ENCODE measurements at places on chromosomes 3 and 15.

DNA sequence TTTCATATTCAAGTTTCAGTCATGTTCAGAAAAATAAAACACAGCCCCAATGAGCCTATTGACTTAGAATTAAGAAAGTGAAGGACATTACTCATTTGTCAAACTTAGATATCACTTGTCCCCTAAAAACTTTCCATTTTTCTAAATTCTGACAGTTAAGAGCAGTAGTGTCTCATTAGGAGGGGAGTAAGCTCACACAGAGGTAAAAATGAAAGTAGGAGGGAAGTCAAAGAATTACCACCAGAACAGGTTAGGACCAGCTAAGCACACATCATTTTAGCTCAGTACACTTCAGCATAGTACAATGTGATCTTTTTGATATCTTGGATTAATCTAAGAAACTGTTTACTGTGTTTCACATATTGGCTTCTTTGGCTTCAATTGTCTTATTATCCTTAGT, 64.3 kb downstream of the OSTN start:
- no peak for DNase-seq

DNA sequence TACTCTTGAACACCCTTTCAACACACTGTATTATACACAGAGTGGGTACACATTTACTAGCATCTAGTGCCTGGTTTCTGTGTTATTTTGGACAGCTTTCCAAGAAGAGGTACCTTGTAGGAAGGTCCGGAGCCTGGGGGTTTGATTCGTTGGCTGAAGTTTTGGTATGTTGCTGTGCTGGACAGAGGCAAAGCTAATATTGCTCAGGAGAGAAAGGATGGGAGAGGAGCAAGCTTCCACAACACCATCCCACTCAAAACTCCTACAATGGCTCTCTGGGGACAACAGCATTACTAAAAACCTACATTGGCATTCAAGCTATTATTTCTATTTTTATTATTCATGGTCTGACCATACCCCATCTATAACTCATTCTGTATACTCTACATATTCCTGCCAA, 1.1 kb upstream of the LYSMD2 start:
- no peak for DNase-seq

DNA sequence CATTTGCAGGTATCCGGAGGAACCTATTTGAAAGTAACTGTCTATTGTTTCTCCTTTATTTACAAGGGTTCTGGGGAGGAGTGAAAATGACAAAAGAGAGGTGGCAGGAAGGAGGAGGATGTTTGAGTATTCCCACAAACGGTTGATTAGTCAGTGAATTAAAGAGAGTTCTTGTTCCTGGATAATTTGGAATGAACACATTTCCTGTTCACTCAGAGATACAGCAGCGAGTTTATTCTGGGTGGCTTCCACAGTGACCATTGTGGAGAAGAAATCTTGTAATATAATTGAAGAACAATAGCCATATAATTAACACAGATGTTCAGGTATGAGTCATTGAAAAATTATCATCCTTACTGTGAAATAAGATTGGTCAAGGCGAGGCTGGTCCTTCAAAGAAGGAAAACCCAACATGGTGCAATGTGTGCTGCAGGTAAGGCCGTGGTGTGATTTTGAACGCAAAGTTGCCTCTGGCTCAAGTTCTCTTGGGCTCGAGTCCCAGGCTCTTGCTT, 77.3 kb downstream of the NFKBIZ start:
- DNase-seq, result no peak

GRCh38 chr3:125410922-125411321, 35.8 kb upstream of the ZNF148 start:
- no peak for DNase-seq

GRCh38 chr3:10623578-10624275, 118.3 kb upstream of the ATP2B2 start:
- no peak for DNase-seq

DNA sequence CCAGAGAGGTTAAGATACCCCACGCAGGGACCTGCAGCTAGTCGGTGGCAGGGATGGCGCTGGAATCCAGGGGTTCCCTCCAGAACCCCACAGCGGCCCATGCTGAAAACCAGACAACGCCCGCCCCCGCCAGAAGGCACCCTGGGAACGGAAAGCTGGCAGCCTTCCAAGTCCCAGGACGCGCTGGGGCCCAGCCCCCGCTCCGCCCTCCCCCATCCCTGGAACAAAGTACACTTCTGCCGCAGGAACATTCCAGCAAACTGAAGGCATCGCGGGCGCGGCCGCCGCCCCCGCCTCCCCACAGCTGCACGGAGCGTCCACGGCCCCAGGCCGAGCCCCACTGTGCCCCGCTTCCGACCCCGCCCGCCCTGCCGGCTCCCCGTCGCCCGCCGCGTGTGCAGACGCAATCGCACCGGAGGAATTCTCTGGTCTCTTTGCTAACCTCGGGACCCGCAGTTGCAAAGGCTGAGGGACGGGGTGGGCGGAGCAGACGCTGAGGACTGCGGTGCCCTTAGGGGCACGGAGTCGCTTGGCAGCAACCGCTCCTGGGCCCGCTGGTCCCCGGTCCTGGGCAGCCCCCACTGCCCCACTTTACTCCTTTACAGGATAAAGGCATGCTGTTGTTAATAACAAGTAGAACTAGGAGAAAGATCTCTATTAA, 44.8 kb upstream of the RNU6-1 start:
- DNase-seq, result peak; percentile 63

- no peak for DNase-seq
Observed at GRCh38 chr3:81268526-81268925, 492.9 kb downstream of the GBE1 start.

GRCh38 chr15:31338879-31339557, 12.4 kb downstream of the KLF13 start:
- peak; percentile 70 for DNase-seq

- DNase-seq, result no peak
Observed at GRCh38 chr15:47506329-47507100, 210.8 kb upstream of the SEMA6D start.

Data from stimulated activated naive CD8-positive, alpha-beta T cell treated with anti-CD3 and anti-CD28 coated beads, Interleukin-15, Interleukin-2, amounts not matched to agents 100 U/mL and 50 U/mL, for 24 hours (primary cell).